Activated CD4-positive, alpha-beta T cell treated with anti-CD3 and anti-CD28 coated beads, Interleukin-2, amount 10 ng/mL, durations not matched to agents 24 days and 14 days (primary cell): ENCODE measurements at places on chromosomes 2 and 18. TPM values are rescaled to one million over a fixed set of nuclear protein-coding genes. Genes with fewer than 3 reads are reported as not detected.

GRCh38 chr2:18930971-18931370, 341.6 kb upstream of the NT5C1B start:
- no peaks in the 10 kb centered on the region for H3K27me3 ChIP-seq
- H3K4me1 ChIP-seq, result no peaks in the 10 kb centered on the region
- H3K4me3 ChIP-seq, result no peak overlapping the region
- no peak overlapping the region for H3K27ac ChIP-seq

Gene TBR1
- total RNA-seq, result 0.16 TPM in 1 of 2 replicates, not detected in the other

Gene LHCGR
- total RNA-seq, result not detected in 2 replicates

Gene ACVR1C
- 0.98 and 1.0 TPM in 2 replicates for total RNA-seq

DNA sequence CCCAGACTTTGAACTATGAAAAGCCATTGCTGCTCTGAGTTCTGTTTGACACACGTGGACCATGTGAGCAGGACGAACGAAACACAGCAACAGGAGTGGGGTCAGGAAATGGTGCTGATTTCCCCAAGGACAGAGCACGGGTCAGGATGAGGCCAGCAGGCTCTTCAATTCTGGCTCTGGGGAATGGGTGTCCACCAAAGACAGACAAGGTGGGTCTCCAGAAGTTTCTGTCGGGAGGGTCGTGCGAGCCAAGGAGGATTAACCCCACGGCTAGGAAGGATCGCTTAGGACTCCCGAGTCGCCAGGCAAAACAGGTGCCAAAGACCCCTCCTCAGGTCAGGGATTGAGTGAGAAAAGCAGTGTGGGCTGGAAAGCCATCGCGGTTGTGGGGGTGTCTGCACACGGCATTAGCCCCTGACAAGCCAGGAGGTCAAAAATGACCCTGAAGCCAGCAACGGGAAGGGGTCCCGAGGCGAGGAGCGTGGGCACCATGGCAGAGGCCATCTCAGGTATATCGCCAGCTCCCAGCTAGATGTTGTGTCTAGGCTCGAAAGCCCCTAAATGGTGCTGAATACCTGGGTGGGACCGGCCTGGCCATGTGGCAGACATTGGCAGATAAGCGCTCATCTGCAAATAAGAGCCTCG, 213.9 kb upstream of the SALL3 start:
- no peak overlapping the region for H3K27ac ChIP-seq
- DNase-seq, result no peak

DNA sequence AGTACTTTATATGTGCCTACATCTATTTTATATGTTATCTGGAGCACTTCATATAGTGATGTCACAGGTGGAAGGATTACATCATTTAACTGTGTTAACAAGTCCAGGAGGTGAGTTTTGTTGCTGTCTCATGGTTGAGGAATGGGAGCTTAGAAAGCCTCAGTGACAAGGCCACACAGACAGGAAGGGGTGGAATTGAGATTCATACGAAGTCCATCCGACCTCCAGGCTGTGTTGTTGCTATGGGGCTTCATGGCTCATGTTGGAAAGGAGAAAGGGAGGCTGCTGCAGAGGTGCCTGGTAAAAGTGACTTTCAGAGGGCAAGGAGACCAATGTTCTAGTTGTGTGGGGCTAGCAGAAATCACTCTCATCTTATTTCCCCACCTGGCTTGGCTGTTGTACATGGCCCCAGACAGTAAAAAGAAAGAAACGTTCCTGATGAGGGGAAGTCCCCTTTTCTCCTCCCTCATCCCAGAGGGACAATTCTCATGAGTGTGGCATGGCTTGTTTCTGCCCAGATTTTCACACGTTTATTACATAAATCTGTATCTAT, 31.0 kb upstream of the GREB1 start:
- no peak for DNase-seq
- H3K36me3 ChIP-seq, result no peaks in the 10 kb centered on the region
- peaks cover 5% of the 10 kb centered on the region for H3K4me1 ChIP-seq
- no peak overlapping the region for H3K4me3 ChIP-seq
- no peak overlapping the region for H3K27ac ChIP-seq

DNA sequence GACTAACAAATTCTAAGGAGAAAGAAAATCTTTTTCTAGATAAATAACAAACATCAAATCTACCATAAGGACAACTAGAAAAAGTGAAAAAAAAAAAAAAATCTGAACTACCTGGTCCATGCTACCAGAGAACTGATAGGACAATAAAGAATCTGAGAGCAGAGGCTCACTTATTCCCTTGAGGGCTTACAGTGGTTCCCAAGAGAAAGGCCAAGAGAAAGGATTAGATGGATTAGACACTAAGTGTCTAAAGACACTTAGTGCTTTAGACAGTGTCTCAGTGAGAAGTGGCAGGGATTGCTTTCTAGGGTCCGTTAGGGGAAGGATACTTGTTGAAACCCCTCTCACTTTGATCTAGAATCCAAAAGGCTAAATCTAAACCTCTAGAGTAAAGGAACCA, 78.2 kb downstream of the COA5 start:
- H3K4me1 ChIP-seq, result peaks cover 2% of the 10 kb centered on the region
- DNase-seq, result no peak
- peaks cover 49% of the 10 kb centered on the region for H3K36me3 ChIP-seq
- no peaks in the 10 kb centered on the region for H3K27me3 ChIP-seq

Gene KIF3C
- total RNA-seq, result 6.2 and 6.7 TPM in 2 replicates

Gene ERBB4
- total RNA-seq, result not detected in 2 replicates

DNA sequence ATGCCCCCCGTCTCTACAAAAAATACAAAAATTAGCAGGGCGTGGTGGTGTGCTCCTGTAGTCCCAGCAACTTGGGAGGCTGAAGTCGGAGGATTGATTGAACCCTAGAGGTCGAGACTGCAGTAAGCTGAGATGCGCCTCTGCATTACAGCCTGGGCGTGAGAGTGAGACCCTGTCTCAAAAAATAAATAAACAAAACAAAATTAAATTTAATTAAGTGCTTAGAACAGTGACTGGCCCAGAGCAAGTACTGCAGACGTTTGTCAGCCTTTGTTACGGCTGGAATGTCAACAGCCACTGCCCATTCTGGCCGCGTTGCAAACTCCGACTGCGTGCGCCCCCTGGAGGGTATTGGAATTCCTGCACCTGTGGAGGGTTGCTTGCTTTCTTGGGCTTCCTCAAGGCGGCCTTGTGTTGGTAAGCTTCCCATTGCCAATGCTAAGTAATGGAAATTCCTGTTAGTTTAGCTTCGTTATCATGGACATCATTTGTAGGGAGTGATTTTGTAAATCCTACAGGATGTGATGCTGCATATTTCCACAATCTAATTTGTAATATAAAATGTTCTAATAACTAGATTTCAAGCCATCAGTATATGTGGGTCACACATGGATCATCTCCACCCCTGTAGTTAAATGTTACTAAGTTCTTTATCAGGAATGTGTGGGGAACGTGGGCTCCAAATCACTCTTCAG, 15.9 kb upstream of the ATP6V1B1 start:
- peaks cover 28% of the 10 kb centered on the region for H3K27me3 ChIP-seq
- H3K36me3 ChIP-seq, result no peaks in the 10 kb centered on the region
- peak; percentile 93 for DNase-seq
- H3K4me1 ChIP-seq, result peaks cover 2% of the 10 kb centered on the region
- no peak overlapping the region for H3K4me3 ChIP-seq
- H3K27ac ChIP-seq, result no peak overlapping the region

GRCh38 chr18:2889761-2890192, 43.0 kb downstream of the EMILIN2 start:
- H3K4me3 ChIP-seq, result peak overlapping the region; percentile 18
- peak overlapping the region; percentile 3 for H3K27ac ChIP-seq
- peak; percentile 75 for DNase-seq
- no peaks in the 10 kb centered on the region for H3K27me3 ChIP-seq
- H3K36me3 ChIP-seq, result peaks cover 29% of the 10 kb centered on the region

GRCh38 chr18:35095983-35096676, 54.9 kb downstream of the MAPRE2 start:
- no peak overlapping the region for H3K4me3 ChIP-seq
- H3K27me3 ChIP-seq, result no peaks in the 10 kb centered on the region
- no peak overlapping the region for H3K27ac ChIP-seq
- DNase-seq, result no peak
- peaks cover 18% of the 10 kb centered on the region for H3K36me3 ChIP-seq

Gene NXPH2
- total RNA-seq, result not detected in 2 replicates

Gene FHOD3
- not detected in 2 replicates for total RNA-seq

DNA sequence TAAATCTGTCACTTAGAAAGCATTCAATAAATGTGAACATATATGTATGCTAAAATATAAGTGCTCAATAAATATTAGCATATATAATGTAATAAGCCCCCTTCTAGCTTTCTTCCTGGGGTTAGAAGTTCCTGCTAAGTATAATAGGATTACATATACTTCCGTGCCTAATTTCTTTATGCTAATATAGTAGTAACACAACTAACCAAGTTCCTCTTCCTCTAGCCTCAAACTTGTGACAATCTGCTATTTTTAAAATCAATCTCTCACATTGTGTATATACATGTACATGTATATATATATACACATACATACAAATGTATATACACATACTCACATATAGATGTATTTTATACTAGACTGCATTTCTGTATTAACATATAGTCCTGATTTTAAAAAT, 32.2 kb downstream of the TLK1 start:
- no peaks in the 10 kb centered on the region for H3K27me3 ChIP-seq
- no peak for DNase-seq
- H3K36me3 ChIP-seq, result peaks cover 2% of the 10 kb centered on the region
- no peak overlapping the region for H3K4me3 ChIP-seq
- no peak overlapping the region for H3K27ac ChIP-seq

Gene FAP
- not detected in 2 replicates for total RNA-seq

DNA sequence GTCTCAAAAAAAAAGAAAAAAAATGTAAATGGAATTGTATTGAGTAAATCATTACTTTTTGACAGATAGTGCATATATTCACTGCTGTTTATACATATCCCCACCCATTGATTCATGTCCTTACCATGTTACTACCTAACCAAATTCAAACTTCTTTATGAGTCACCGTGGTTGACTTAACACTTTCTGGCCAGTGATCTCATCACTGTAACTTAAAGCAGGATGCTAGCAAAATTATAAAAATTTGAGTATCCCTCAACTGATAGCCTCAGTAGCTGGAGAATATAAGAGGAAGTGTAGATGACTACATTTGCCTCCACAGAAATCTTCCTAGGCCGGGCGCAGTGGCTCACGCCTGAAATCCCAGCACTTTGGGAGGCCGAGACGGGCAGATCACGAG, 13.4 kb downstream of the CNOT9 start:
- H3K4me1 ChIP-seq, result peaks cover 37% of the 10 kb centered on the region
- peaks cover 48% of the 10 kb centered on the region for H3K36me3 ChIP-seq

DNA sequence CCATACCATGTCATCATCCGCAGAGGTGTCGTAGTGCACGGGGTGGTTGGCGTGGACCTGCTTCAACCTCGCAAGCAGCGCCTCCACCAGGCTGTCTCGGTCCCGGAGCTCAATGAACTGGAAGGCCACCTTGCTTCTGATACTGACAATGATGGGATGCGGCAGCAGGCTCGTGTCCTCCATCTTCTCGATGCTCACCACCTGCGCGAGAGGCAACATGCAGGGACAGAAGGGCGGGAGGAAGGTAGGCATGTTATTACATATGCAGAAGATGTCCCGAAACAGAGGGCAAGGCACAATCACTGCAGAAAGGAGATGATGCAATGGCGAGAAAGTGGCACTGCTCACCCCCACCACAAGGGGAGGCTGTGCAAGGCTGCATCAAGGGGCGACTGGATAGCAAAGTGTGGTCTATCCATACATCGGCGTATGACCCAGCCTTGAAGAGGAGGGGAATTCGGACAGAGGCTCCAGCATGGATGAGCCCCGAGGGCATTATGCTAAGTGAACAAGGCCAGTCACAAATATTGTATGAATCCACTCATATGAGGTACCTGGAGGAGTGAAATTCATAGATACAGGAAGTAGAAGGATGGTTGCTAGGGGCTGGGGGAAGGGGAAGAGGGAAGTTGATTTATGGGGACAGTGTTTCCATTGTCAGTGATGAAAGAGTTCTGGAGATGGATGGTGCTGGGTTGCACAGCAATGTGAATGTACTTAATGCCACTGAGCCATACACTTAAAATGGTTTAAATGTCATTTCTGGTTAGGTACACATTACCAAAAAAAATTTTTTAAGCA, 36.6 kb downstream of the RPL31 start:
- H3K4me3 ChIP-seq, result no peak overlapping the region
- no peak for DNase-seq
- peaks cover 5% of the 10 kb centered on the region for H3K4me1 ChIP-seq
- H3K27ac ChIP-seq, result peak overlapping the region; percentile 60

- H3K36me3 ChIP-seq, result no peaks in the 10 kb centered on the region
- peaks cover 28% of the 10 kb centered on the region for H3K4me1 ChIP-seq
- H3K4me3 ChIP-seq, result no peak overlapping the region
- peak overlapping the region; percentile 54 for H3K27ac ChIP-seq
- H3K27me3 ChIP-seq, result peaks cover 4% of the 10 kb centered on the region
Observed at GRCh38 chr2:217086038-217086522, 226.2 kb upstream of the TNP1 start.

Gene TRABD2A
- total RNA-seq, result 56.3 and 59.6 TPM in 2 replicates

Gene SRD5A2
- not detected in 2 replicates for total RNA-seq

DNA sequence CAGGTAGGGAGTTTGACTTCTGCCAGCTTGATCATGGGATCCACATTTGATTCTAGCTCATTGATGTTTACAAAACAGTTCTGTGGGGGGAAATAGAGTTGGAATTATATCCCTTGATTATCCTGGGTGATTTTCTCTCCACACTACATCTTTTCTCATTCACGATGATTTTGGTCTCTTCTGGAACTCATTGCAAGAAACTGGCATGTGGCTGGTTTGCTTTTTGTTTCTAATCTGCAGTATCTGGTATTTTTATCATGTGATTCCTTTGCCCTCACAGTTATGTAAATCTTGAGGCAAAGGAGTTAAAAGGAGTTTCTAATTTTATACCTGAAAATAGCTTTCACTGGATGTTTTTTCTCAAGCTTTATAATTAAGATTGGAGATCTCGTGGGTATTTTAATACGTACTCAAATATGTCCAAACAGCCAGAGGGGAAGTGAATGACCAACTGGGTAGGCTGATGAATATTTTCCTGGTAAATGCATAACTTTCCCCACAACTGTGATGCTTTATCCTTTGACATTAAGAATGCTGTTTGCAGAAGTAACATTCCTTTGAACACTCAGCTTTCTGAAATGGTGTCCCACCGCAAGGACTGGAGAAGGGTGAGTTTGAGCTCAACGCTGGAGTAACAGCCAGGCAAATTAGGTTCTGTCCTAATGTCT, 502.9 kb upstream of the ZEB2 start:
- no peaks in the 10 kb centered on the region for H3K27me3 ChIP-seq
- no peaks in the 10 kb centered on the region for H3K4me1 ChIP-seq
- H3K27ac ChIP-seq, result no peak overlapping the region
- H3K4me3 ChIP-seq, result no peak overlapping the region
- no peak for DNase-seq

- H3K27me3 ChIP-seq, result no peaks in the 10 kb centered on the region
- no peak for DNase-seq
- no peak overlapping the region for H3K27ac ChIP-seq
- H3K36me3 ChIP-seq, result no peaks in the 10 kb centered on the region
Observed at GRCh38 chr2:129113776-129114175, 795.1 kb upstream of the HS6ST1 start.
